Kidney tubule cell (primary cell): ENCODE measurements at places on chromosomes 12 and 14.

- no peak for DNase-seq
These were observed 64.5 kb upstream of the USP44 start for GRCh38 chr12:95615749-95616148.

GRCh38 chr12:124626971-124627411 lies 59.6 kb upstream of the NCOR2 start:
- no peak for DNase-seq

- DNase-seq = no peak
These were observed 93.6 kb downstream of the PELI2 start for GRCh38 chr14:56211844-56212243.

GRCh38 chr12:124030008-124030407 lies 57.0 kb downstream of the ZNF664 start:
- no peak for DNase-seq

- DNase-seq = peak; percentile 2
These were observed 2.1 kb upstream of the PRR4 start for GRCh38 chr12:10851243-10851858.

DNA sequence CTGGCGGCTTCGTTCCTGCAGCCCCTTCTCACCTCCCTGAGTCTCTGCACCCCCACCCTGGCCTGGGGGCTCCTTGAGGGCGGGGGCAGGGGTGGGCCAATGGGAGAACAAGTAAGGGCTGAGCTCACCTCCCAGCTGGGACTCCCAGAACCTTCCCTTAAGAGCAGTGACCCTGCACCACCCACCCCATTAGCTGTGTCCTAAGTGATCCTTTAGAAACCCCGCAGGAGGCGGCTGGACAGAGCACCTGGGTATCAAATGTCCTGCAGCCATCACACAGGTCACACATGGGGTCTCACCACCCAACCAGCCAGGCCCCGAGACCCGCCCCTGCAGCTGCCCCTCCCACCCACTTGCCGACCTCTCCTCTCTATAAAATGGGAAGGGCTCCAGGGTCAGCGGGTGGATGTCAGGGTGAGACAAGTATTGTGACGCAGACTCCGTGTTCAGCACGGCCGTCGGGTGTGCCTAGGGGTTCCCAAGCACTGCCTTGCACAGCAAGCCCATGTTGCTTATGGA lies 151.2 kb upstream of the C14orf180 start:
- no peak for DNase-seq

DNA sequence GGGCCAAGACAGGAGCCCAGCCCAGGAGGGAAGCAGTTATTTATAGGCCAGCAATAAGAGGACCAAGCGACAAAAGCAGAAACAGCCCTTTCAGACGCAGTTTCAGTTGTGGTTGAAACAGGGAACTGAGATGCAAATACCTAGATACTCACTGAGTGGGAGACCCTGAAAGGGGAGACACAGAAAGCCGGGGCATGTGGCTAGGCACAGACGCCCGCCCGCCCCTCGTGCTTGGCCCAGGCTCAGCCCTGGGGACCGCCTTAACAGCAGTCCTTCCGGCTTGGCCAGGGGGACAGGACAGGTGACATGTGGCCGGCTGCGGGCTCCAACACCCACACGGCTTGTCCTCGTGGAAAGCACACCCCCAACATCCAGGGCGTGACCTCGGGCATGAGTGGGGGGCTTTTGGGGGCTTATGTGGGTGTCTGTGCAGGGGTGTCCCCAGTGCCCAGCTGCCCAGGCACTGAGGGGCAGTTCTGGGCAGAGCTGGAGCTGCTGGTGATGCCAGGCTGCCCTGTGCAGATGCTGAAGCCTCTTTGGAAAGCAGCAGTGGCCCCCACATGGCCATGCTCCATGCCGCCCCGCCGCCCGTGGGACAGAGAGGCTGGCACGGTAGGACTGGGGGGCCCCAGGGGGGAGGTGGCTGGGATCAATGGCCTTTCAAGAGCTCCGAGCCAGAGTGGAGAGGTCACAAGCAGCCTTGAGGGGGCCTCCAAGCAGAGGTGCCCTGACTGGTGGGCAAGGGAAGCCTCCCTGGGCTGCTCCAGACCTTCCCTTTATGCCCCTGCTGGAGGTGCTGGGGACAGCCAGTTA lies 2.1 kb downstream of the PLD4 start:
- DNase-seq = no peak

GRCh38 chr12:62698701-62699101 lies 232.1 kb downstream of the MON2 start:
- no peak for DNase-seq

- DNase-seq = no peak
These were observed 3.4 kb downstream of the USP5 start for GRCh38 chr12:6855322-6855721.

GRCh38 chr14:49584058-49584457 lies 2.1 kb downstream of the RPS29 start:
- DNase-seq = no peak

- DNase-seq = no peak
These were observed 18.5 kb downstream of the TESC start for GRCh38 chr12:117080661-117081144.

DNA sequence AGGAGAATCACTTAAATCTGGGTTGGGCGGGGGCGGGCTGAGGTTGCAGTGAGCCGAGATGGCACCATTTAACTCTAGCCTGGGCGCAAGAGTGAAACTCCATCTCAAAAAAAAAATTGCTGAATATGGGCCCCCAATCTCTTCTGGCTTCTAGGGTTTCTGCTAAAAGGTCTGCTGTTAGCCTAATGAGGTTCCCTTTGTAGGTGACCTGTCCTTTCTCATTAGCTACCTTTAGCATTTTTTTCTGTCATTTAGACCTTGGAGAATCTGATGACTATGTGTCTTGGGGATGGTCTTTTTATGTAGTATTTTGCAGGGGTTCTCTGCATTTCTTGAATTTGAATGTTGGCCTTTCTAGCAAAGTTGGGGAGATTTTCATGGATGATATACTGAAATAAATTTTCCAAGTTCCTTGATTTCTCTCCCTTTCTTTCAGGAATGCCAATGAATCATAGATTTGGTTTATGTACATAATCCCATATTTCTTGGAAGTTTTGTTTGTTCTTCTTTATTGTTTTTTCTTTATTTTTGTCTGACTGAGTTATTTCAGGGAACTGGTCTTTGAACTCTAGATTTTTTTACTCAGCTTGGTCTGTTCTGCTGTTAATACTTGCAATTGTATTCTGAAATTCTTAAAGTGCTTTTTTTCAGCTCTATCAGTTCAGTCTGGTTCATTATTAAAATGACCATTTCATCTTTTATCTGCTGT lies 181.5 kb downstream of the TTC6 start:
- no peak for DNase-seq

DNA sequence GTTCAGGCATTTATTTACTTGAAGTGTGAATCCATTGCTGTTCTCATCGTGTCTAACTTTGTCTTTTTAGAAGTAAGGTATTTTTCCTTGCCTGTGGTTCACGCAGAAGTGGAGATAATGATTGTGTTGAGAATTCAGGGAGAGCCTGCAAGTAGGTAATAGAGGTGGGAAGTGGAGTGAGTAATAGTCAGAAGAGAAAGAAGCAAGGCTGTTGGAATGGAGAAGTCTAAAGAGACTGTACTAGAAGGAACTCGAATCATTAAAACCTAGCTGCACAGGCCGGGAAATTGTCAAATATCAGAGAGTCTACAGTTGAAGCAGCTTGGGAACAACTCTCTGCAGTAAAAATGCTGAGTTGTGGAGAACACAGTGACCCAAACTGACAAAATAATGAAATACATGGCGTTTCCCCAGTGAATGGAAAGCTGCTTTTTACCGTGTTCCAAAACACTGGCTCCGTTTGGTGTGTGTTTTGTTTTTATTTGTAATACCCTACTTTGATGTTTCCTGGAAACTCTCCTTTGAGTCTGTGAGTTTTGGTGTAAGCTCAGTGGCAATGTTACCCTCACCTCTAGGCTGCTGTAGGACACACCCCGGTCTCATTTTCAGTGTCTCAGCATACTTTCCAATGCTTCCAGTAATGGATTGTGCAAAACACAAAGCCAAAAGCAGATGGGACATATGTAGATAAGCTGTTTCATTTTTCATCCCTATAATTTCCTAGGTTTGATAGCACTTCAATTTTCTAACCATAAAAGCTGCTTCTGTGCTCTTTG lies 146.6 kb downstream of the CRADD start:
- DNase-seq = peak; percentile 47

- DNase-seq = no peak
These were observed 371.0 kb downstream of the ALG10 start for GRCh38 chr12:34393086-34393820.

DNA sequence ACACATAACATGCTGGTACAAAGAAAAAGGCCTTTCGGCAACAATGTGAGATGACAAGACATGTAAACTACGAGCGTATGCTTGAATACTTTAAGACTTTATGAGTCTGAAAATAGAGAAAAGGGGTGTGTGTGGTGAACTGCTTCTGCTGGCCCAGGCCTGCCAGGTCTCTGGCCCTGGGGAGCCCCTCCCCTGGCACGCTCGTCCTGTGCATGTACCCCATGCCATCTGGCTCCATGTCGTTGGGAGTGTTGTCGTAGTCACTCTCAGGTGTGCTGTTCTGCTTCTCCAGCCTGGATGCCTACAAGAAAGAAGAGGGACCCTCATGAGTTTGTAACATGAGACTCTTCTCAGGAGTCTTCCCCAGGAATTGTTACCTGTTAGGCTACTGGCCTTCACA lies 38.9 kb downstream of the TCHP start:
- no peak for DNase-seq

DNA sequence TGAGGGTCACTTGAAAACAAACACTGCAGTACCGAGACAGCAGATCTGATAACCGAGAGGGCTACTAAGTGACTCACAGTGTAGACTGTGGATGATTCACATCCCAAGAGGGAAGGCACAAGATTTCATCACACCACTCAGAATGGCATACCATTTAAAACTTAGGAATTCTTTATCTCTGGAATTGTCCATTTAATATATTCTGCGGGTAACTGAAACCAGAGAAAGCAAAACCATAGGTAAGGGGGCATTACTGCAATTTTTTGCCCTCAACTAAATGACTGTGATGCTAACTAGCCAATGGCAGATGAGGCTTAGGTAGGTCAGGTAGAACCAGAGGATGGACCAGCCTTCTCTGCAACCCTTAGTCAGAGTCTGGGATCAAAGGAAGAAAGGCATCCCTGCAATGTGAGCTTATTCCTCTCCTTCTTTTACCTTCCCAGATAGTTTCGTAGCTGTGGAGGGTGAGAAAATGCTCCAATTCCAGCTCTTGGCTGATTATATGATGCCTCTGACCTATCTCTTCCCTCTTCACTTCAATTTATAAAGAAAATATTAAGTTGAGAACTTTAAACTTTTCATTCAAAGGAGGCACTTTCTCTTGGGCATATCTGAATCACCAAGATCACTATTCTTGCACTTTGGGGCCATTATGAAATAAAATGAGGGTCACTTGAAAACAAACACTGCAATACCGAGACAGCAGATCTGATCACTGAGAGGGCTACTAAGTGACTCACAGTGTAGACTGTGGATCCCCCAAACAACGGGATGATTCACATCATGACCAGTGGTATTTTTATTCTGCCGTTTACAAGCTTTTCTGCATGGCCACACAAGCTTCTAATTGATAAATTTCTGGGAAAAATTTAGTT lies 6.8 kb downstream of the ART4 start:
- peak; percentile 84 for DNase-seq

GRCh38 chr14:99389174-99389826 lies 91.4 kb downstream of the SETD3 start:
- peak; percentile 61 for DNase-seq

DNA sequence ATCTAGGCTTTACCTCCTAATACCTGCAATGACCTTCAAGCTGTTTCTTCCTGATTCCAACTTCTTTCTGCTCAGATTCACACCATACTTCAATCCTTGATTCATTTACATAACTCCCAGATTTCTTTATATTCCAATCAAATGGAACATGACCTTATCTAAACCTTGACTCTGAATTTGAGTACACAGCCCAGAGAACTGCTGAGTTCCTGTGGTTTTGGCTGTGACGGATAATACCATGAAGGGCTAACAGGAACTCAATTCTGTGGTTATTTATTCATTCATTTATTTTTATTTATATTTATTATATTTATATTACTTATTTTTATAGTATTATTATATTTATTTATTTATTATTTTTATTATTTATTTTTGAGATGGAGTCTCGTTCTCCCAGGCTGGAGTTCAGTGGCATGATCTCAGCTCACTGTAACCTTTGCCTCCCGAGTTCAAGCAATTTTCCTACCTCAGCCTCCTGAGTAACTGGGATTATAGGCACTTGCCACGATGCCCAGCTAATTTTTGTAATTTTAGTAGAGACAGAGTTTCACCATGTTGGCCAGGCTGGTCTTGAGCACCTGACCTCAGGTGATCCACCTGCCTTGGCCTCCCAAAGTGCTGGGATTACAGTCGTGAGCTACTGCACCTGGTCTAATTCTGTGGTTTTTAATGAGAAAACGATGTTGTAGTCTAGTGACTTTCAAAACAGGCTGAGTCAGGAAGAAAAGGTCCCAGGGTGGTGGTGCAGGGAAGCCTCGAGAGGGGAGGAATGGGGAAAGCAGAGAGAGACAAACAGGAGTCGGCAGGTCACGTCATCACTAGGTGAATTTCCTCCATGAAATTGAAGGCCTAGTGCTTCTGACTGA lies 11.7 kb downstream of the APOLD1 start:
- no peak for DNase-seq

DNA sequence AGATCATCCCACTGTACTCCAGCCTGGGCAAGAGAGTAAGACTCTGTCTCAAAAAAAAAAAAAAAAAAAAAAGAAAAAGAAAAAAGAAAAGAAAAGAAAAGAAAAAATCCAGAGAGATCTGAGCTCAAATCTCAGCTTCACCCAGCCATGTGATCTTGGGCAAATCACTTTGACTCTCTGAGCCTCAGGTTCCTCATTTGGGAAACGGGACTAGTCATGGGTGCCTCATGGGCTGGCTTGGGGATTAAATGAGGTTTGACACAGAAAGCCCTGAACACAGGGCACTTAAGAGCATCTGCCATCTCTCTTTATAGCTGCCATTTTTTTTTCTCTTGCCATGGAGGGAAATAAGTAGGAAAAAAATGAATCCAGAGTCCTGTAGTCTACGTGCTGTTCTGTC lies 86.2 kb upstream of the MYL2 start:
- no peak for DNase-seq

DNA sequence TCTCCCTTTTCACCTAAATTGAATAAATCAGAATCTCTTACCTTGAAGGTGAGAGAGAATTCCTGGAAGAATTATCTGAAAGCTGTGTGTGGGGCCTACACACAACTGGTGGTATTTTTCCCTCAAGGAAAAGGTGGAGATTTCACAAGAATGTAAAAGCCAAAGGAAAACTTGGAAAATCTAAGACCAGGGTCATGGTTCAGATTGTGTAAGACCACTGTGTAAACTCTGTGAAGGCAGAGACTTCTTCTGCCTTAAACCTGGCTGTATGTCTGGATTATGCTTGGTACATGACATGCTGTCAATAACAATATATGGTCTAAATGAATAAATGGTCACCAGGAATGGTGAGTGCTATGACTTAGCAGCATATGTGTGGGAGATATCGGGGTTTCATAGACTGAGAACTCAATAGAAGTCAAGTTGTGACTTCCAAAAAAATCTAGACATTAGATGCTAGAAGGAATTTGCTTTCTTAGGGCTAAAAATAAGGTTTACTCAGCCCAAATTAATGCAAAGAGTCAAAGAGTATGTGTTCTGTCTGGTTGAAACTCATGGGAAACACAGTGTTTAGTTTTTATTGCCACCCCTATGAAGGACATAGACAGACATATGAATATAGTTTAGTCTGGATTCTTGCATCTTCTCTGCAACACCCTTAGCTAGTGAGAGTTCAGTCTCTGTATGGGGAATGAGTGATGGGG lies 163.7 kb downstream of the SNAPC1 start:
- no peak for DNase-seq

- DNase-seq = no peak
These were observed 75.5 kb downstream of the BORCS5 start for GRCh38 chr12:12432364-12432763.

- DNase-seq = peak; percentile 90
These were observed 15.0 kb downstream of the DEPDC4 start for GRCh38 chr12:100251917-100252316.
